ENCODE measurements at places on chromosomes 12 and 14.

- no peak for DNase-seq
Observed at GRCh38 chr12:114693059-114693531, 9.1 kb upstream of the TBX3 start.

GRCh38 chr14:96268431-96269358, 12.7 kb downstream of the BDKRB1 start:
- DNase-seq = no peak

DNA sequence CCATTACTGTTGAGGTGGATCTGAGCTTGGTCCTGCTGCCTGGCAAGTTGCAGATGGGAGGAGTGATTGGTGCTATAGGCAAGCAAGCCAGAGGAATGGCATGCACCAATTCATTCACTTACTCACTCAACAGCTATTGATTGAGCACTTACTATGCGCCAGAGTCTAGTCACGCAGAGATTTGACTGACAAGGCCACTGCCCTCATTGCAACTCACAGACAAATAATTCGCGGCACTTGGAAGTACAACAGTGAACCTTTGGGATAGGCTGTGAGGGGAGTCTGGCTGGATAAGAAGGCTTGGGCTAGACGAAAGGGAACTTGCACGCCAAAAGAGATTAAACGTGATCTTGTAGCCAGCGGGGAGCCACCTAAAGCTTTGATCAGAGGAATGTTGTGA, 96.2 kb downstream of the NEDD1 start:
- no peak for DNase-seq

DNA sequence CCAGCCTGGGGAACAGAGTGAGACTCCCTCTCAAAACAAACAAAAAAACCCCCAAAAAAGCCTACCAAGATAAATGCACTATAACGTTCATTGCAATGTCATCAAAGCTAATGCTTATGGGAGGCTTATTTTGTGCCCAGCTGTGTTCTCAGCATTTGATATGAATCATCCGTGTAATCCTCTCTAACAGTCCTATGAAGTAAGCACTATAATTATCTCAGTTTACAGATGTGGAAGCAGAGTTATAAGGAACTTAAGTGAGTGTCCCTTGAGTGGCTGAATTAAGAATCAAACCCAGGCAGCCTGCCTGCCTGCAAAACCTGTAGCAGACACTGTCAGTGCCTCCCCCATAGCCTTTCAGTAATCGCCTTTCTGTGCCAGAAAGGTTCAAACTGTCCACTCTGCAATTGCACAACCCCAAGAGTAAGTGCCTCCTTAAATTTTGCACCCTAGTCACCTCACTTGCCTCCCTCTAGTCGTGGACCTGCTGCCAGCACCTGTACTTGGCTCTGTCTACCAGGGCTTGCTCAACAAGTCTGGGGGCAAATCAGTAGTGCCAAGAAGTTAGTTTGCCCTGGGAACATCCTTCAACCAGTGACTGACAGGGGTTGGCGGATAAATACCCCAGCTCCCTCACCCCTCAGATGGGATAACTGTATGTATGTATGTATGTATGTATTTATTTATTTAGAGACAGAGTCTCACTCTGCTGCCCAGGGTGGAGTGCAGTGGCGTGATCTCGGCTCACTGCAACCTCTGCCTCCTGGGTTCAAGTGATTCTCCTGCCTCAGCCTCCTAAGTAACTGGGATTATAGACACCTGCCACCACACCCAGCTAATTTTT, 23.8 kb upstream of the PPP1CC start:
- DNase-seq = no peak

DNA sequence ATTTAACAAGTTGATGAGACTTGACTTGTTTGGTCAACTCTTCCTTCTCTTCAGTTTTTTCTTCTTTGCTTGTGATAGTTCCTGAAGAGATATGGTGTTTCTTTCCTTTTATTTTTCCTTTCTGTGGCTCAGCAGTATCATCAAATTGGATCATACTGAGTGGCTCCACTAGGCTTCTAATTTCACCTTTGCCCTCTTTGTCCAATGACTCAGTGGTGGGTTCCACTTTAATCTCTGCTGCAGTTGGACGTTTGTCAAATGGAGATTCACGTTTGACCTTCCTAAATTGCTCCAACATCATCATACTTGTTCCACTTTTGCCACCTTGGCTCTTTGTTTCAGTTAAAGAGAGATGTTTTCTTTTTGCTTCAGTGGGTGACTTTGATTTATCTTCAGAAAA, 41.5 kb downstream of the FAM186A start:
- DNase-seq = no peak

DNA sequence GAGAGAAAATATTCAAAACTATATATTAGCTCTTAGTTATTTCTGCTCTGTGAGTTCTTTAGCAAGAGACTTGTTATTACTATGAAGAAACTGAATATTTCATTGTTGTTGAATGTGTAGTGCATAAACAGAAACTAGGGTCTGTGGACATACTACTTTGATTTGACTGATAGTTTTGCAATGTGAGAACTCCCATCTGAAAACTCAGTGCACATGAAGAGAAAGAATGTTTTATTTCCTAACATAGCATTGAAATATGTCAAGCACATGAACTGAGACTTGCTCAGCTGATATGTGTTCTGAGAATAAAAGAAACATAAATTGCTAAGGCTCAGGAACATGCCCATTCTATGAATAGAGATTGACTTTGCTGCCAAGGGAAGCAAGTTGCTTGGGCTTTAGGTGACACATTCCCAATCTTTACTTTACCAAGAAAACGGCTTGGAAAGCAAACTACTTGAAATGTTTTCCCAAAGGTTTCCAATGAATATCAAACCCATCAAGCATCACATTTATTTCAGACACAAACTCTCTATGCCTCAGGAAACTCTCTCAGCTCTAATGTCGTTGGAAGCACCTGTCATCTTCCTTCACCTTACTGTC, 290.4 kb downstream of the SLC16A7 start:
- DNase-seq = no peak

GRCh38 chr12:15293731-15294130, 28.6 kb upstream of the PTPRO start:
- no peak for DNase-seq

GRCh38 chr12:92539110-92539749, 163.6 kb upstream of the PLEKHG7 start:
- DNase-seq = no peak

- peak; percentile 29 for DNase-seq
Observed at GRCh38 chr14:76644855-76645518, 116.3 kb upstream of the VASH1 start.

DNA sequence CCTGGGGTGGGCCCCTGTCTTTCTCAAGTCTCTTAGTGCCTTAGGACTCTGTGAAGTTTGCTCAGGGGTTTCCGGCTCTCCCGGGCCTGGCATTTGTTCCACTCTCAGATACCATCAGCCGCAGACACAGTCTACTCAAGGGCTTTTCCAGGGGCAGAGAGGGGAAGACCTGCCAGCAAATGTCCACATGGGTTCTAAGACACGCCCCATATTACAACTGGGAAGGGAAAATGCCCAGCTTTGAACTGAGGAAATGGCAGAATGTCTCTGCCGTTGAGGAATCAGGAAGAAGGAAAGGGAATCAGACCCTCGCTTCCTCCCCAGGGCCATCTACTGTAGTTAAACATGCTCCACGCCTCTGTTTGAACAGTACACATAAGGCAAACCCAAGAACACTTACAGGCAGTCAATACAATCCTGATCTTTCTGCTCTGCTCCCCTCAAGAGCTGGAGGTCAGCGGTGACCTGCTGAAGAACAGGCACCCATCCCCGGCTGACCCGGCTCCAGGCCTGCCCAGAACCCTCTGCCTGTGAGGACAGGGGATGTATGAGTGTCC, 7.9 kb downstream of the CCDC85C start:
- DNase-seq = no peak

- no peak for DNase-seq
Observed at GRCh38 chr14:35446450-35446849, 41.9 kb upstream of the NFKBIA start.

DNA sequence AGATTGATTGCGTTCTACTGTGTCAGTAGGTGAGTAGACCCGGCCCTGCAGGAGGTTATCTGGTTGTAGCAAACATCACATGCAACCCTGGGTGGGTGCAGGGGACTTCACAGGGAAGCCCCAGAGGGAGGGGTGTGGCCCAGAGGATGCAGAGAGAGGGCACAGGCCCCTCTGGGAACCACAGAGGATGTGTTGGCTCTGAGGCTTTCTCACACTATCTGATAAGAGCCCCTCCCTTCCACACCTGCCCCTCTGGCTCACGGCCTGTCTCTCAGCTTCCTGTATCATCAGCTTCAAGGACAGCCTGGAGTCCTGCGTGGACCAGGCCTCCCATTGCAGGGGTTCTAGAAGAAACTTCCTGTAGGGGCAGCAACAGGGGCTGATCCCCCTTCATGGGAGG, 101.9 kb downstream of the RIN3 start:
- no peak for DNase-seq

DNA sequence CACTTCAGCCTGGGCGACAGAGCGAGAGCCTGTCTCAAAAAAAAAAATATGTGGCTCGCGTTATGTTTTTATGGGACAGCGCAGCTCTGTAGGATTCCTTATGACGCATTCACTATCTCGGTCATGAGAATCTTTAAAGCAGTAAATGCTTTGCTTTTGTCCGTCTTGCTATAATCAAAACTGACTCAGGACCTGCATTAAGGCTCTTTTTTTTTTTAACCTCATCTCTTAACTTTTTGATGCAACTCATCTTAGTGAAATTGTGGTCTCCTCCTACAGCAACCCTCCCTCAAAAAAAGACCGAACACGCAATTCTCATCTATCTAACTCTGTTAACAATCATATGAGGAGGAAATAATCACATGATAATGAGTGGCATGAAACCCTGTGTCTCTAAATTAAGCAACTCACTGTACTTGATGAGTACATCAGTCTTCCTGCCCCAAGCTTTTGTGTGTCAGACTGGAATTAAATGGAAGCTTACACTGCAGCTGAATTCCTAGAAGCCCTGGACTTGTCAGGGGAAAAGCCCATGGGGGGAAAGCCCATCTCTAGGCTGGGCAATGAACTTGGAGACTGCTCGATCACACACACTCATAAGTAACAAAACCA, 4.3 kb downstream of the P2RX4 start:
- DNase-seq = no peak

- no peak for DNase-seq
Observed at GRCh38 chr12:54592316-54592715, 3.9 kb upstream of the PPP1R1A start.

- no peak for DNase-seq
Observed at GRCh38 chr12:11941606-11942337, 129.0 kb upstream of the BCL2L14 start.

DNA sequence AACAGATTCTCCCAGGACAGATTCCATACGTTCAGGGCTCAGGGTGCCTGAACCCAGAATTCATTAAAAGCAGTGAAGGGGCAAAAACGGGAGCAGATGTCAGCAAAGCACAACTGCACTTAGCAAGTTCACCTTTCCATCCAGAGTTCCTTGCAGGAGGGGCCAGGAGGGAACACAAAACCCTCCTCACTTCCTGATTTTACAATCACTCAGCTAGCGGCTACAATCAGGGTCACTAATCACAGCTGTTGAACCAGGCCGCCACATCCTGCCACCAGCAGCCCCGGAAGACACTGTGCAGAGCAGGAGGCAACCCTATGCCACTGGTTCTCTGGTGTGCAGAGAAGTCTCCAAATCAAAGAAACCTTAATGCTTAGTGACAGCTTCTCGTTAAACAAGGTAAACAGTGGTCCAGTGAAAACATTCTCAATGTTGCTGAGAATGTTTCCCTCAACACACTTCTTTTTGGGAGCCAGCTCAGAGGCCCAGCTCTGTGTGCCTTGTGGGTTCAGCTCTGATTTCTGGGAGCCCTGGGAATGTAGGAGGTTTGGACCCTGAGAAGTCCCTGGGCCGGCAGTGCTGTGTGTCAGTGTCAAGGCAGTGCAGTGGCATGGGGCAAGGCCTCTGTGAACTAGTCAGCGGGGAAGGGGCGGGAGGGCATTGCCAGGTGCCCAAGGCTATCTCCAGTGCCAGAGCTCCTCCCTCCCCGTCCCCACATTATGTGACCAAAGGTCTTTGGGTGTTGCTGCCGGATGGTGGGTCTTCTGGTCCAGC, 54.5 kb downstream of the VCPKMT start:
- DNase-seq = no peak

GRCh38 chr12:22535038-22535437, 9.3 kb downstream of the C2CD5 start:
- DNase-seq = no peak

GRCh38 chr12:5083955-5084849, 40.5 kb downstream of the KCNA5 start:
- peak; percentile 39 for DNase-seq

- DNase-seq = no peak
Observed at GRCh38 chr12:115867854-115868253, 409.6 kb downstream of the MED13L start.

DNA sequence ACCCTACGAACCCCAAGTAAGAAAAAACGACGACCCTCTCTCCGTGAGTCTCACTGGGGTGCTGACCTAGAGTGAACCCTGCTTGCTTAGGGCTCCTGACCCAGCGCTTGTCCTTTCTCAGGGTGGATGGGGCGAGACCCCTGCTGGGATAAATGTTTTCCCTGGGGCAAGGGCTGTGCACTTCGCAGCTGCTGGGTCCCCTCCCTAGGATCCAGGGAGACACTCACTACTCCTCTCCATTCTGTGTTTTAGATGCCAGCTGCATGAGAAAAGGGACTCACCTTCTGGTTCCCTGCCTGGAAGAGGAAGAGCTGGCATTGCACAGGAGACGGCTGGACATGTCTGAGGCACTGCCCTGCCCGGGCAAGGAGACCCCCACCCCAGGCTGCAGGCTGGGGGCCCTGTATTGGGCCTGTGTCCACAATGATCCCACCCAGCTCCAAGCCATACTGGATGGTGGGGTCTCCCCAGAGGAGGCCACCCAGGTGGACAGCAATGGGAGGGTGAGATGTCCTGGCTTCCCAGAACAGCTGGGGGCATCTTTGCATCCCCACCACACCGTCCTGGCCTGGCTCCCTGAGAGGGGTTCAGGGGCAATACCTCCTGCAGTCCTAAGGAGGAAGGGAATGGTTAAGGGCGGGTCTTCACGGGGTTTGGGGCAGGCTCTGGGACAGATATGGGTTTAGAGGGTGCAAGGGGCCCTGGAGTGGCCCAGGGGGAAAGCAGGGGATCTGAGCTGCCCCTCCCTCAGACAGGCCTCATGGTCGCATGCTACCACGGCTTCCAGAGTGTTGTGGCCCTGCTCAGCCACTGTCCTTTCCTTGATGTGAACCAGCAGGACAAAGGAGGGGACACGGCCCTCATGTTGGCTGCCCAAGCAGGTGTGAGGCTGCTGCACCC, 663 bp downstream of the ANKRD33 start:
- DNase-seq = no peak

GRCh38 chr12:124036657-124037109, 63.7 kb downstream of the ZNF664 start:
- peak; percentile 32 for DNase-seq

- no peak for DNase-seq
Observed at GRCh38 chr12:71417181-71417580, 22.4 kb upstream of the LGR5 start.

DNA sequence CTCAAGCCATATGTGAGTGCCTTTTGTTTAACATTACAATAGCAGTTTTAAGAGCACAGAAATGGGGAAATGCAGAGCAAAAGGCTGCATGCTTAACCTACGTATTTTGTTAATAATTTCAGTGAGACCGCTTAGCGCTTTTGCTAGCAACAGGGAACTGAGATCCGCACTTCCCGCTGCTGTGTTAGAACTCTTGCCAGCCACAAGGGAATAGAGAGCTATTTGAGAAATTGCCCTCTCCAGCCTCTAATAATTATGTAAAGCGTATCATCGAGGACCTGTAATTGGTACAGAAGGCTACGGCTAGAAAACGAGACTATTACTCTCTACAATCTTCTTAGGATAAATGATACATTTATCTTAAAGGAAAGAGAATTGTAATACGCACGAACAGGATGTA, 205.2 kb upstream of the GRIP1 start:
- DNase-seq = no peak
